ENCODE measurements at places on chromosomes 4 and X.

DNA sequence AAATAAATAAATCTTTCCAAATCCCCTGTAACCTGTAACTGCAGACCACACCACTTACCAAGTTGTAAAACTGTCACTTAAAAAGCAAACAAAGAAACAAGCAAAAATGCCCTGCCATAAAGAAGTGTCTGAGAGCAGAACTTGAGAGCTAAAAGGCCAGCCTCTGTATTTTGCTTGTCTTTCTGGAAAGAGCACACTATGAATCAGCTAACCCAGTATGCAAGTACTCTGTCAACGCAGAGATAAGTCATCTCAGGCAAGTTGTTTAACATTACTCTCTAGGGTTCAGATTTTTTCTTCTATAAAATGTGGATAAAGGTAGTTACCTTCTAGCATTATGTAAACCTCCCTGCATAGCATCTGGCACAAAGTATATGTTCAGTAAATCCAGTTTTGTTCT lies 134.8 kb downstream of the HS3ST1 start:
- no peak for DNase-seq

GRCh38 chr4:171751538-171751937 lies 61.7 kb upstream of the GALNTL6 start:
- no peak for DNase-seq

- no peak for DNase-seq
These were observed 185.3 kb upstream of the BCOR start for GRCh38 chrX:40282946-40283660.

DNA sequence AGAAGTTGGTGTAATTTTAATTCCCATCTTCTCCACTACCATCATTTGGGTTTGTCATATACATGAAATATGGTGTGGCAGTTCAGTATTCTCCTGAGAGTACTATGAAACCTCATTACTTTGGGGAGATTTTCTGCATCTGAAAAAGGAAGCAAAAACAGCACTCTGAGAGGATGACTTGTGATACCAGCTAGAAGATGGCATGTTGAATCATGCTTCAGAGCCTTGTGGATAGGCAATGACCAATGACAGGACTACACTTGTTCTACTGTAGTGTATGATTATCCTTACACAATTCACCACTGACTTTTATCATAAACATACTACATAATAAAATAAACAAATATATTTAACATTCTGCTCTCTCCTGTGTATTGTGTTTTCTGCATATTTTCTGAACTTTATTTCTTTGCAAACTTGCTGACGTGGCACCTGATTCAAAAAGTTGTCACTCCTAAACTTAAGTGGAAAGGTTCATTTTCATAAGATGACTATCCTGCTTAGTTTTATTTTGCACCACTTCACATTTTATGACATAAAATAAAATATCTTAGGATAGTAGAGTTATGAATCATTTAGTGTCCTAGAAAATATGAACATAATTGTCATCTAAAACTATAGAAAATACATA lies 991.3 kb downstream of the FSTL5 start:
- DNase-seq = no peak

DNA sequence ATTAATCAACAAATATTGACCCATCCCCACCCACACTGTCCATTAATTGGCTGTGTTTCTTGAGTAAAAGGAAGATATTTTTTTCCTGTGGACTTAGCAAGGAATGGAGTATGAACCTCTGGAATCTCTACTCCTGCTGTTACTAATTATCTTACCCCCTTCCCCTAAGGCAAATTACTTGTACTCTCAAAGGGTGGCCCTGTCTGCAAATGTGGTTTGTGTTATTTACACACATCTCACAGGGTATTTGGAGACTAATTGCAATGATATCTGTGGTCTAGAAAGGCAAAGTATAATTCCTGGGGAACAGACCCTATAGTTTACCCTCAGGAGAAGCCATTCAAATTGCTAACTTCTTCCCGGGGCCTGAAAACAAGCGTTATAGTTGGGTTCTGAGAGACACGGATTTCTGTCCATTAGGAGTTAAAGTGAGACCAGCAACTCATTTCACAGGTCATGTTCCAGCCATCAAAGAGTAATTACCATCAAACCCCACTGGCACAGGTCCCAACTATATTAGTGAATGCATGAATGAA lies 133.0 kb upstream of the RASGEF1B start:
- no peak for DNase-seq

Measured in midbrain (tissue), 1 donor.